ENCODE measurements at places on chromosomes 16 and 17. TPM values are rescaled to one million over a fixed set of nuclear protein-coding genes. Genes with fewer than 3 reads are reported as not detected.

DNA sequence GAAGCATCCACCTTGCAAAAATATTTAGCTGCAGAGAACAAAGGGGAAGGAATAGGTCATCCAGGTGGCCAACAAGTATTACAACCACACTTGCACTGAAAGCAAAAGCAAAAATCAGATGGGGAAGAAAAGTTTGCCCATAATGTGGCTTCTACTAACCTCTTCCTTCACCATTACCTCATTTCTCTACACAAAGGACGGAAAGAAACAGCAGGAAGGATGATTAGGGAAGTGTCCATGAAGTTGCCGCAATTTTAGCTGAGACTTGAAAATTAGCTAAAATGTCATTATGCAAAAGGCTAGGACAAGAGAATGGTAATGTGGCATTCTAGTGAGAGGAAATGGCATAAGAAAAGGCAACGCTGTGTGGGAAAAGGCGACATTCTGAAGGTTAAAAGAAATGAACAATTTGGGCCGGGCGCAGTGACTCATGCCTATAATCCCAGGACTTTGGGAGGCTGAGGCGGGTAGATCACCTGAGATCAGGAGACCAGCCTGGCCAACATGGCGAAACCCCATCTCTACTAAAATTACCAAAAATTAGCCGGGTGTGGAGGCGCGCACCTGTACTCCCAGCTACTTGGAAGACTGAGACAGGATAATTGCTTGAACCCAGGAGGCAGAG, 13.7 kb downstream of the KANSL1 start:
- no peak for DNase-seq

DNA sequence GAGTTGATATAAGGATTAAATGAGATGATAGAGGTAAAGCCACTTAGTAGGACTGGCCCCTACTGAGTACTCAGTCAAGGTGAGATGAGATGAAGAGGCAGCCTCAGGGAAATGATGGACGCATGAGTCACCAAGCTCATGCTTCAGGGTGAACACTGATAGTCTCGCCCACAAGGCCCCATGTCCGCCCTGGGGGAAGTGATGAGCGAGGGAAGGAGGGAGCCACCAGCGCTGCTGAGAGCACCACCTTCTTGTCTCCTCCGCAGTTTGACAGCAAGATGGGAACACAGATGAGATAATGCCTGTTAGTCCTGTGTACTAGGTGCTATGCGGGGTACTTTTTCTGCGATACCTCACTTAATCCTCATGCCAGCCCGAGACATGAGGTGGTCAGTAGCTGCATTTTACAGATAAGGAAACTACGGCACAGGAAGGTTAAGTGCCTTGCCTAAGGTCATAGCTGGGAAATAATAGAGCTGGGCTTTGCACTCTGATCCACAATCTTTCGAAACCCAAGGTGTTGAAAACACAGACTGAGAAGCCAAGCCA, 383.0 kb downstream of the CPPED1 start:
- peak; percentile 6 for DNase-seq

GRCh38 chr16:66667944-66668343, 28.6 kb downstream of the CMTM4 start:
- no peak for DNase-seq

GRCh38 chr17:57363998-57364643, 107.8 kb downstream of the MSI2 start:
- no peak for DNase-seq

GRCh38 chr16:87028481-87029320, 288.5 kb downstream of the C16orf95 start:
- no peak for DNase-seq

DNA sequence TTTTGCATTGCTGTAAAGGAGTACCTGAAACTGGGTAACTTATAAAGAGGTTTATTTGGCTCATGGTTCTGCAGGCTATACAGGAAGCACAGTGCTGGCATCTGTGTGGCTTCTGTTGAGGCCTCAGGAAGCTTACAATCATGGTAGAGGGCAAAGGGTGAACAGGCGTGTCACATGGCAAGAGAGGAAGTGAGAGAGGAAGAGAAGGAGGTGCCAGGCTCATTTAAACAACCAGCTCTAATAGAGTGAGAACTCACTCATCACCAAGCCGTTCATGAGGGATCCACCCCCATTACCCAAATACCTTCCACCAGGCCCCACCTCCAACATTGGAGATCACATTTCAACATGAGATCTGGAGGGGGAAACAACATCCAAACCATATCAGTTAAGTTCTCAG, 16.4 kb upstream of the CLEC19A start:
- DNase-seq: no peak

GRCh38 chr16:27506771-27507170, 42.9 kb downstream of the GTF3C1 start:
- DNase-seq: no peak

DNA sequence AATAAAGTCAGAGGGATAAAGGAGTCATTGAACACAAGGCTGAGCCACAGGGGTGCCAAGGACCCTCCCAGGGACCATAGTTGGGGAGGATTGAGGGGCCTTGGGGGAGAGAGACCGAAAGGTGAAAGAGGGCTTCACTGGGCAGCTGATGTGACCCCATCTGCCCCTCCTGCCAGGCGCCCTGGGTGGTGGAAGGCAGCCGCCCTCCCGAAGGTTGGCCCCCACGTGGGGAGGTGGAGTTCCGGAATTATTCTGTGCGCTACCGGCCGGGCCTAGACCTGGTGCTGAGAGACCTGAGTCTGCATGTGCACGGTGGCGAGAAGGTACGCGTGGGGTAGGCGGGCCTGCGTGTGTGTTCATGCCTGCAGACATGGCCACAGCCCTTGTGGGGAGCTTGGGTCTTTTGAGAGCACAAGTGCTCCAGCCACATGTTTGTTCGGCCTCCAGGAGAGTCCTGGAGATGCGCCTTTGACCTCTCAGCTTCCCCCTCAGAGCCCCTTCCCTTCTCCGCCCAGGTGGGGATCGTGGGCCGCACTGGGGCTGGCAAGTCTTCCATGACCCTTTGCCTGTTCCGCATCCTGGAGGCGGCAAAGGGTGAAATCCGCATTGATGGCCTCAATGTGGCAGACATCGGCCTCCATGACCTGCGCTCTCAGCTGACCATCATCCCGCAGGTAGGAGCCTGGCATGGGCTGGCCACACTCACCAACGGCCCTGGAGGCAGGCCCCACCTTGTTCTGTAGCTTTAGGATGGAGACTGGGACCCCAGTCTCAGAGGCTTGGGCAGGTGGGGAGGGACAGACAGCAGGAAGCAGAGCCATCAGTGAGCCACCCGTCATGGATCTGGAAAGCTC, 24.1 kb downstream of the ANKRD40 start:
- DNase-seq: peak; percentile 53

- DNase-seq: no peak
These were observed 252.9 kb downstream of the GRIN2A start for GRCh38 chr16:9929313-9929712.

DNA sequence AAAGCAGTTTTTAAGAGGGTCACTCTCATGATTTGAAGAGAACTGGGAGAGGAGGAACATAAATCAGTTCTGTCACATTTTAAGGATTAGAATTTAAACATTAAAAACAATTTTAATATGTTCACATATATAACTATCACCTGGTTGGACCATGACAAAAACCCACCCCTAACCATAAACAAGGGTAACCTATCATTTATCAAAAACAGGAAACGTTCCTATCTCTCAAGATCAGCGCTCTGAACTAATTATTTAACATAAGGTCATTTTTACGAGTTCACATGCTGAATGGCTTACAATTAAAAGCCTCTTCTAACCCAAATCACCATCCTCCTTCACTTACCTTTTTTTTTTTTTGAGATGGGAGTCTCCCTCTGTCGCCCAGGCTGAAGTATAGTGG, 45.0 kb downstream of the KANSL1 start:
- DNase-seq: no peak

- no peak for DNase-seq
These were observed 16.0 kb upstream of the SOX9 start for GRCh38 chr17:72104863-72105234.

DNA sequence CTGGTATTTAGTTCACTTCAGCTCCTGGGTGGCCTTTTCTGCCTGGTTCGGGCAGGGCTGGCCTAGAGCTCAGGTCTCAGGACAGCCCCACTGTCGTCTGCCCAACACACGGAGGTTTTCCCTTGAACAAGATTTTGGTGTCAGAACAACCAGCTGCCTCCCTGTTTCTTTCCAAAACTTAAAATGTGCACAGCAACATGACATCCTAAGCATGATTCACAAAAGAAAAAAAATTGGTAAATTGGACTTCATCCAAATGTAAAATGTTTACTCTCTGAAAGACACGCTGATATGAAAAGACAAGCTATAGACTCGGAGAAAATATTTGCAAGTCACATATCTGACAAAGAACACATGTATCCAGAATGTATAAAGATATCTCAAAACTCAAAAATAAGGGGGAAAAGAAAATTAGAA, 197.8 kb upstream of the CHMP6 start:
- DNase-seq: no peak

DNA sequence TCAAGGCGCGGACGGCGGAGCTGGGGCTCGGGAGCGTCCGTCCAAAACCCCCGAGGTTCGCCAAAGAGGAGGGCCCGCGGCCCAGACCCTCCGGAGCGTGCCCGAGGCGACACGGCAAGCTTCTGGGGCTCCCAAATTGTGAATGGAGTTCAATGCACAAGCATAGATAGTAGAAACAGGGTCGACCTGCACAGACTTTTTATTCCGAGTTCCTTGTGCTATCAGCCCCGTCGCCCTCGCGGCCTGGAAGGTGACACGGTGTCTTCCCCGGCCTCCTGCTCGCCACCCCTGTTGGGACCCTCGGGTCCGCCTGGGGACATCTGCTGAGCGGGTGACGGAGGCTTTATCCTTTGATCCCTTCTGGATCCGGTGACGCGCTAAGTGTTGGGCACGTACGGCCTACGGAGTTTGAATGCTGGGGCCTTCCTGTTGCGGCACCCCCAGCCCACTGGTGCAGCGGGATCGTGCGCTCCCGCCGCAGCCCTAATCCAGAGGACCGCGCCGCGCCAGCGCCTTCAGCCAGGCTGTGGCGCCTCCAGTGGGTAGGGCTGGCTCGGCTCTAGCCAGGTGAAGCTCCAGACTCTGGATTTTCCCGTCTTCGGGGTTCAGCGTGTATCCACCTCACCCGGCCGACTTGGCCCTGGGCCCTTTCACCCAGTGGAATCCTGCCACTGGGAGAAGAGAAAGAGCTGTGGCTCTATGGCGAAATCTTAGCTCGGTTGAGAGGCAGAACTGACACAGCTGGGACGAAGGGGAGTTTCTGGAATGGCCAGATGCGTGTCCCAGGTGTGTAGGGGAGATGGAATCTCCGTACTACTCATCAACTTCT, 17.0 kb upstream of the NTN1 start:
- DNase-seq: no peak

DNA sequence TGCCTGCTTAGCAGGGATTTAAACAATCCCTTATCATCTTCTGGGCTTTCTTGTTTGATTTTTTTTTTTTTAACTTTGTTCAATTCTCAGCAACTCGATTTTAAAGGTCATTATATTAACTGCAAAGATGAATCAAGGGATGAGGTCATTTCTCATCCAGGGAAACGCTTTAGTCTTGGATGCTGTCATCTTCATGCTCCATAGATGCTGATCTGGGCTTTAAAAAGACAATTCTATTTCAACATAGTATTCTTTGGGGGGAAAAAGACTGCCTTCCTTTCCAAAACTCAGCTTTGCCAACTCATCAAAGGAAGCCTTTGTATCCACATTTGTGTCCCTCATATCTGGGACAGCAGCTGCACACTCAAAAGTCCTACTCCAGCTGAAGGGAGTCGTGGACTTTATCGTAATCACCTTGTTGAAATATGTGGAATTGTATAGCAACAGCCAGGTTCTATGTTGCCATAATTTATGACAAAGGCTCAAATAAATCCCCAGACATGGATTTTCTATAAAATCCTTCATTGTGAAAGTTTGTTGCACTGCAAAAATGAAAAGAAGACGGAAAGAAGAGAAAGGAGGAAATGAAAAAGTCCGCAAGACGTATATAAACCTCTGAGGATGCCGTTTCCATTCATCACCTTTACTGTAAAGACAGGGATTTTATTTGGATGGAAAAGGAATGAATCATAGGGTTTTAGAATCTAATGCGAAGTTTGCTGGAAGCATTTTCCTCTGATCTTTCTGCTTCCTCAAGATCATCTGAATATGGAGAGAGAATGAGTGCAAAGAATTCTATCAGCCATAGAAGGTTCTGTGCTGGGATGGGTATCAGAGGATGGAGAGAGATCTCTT, 48.6 kb upstream of the XYLT1 start:
- DNase-seq: no peak

GRCh38 chr16:68475071-68475470, 26.8 kb upstream of the SMPD3 start:
- DNase-seq: peak; percentile 30

GRCh38 chr17:37212179-37212578, 163.6 kb upstream of the C17orf78 start:
- no peak for DNase-seq

- no peak for DNase-seq
These were observed 76.2 kb upstream of the DNAH17 start for GRCh38 chr17:78653382-78653781.

GRCh38 chr17:45451131-45451530, 18.5 kb upstream of the ARHGAP27 start:
- DNase-seq: no peak

DNA sequence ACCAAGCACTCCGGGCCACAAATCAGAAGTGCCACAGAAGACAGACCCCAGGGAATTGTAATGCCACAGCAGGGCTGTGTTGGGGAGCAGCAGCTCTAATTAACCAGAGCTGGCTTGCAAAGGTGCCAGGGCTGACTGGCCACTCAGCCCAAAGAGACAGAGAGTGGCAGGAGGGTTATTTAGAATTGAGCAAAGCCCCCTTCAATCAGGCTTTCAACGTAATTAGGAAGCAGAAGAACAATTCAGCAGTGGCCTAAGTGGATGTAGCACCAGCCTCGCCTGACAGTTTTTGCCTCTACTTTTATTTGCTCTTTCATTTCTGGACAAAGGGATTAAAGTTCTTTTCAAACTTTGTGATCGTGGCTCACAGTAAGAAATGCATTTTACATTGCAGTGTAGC, 278.3 kb upstream of the IRX3 start:
- no peak for DNase-seq

DNA sequence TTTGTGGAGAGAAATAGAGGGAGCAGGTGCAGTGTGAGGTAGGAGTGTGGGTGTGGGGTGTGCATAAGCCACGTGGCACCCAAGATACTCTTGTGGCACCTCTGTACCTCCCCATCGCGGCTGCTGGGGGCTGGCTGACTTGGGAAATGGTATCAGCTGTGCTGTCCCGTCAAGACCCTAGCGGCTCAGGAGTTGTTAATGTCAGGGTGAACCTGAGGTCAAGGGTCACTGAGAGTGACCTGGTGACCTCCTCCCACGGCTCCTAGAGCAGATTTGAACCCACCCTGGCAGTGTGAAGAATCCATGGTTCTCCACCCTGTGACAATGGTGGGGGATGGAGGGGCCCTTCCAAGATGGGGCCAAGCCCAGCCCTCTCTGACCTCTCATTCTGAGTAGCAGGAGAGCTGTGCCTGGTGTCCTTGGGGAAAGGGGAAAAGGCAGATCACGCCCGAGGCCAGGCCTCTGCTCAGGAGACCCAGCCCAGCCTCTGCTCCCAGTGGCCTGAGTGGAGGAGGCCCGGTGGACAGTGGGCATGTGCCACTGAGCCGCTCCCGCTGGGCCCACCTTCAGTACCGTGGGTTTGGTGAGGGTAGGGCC, 3.0 kb upstream of the WFIKKN2 start:
- DNase-seq: no peak

OVCA2 gene
- total RNA-seq: 39.3 TPM

ABCC12 gene
- not detected for total RNA-seq

MT1H gene
- total RNA-seq: not detected

CNGB1 gene
- not detected for total RNA-seq

SYT17 gene
- 4.6 TPM for total RNA-seq

KATNB1 gene
- 32.4 TPM for total RNA-seq

GP1BA gene
- total RNA-seq: not detected

ZFP3 gene
- total RNA-seq: 3.7 TPM

FOXC2 gene
- not detected for total RNA-seq

CLEC3A gene
- 1.1 TPM for total RNA-seq

CSH2 gene
- not detected for total RNA-seq
